ENCODE measurements at places on chromosomes 2 and 18. TPM values are rescaled to one million over a fixed set of nuclear protein-coding genes. Genes with fewer than 3 reads are reported as not detected.

The GATA6 gene
- polyA plus RNA-seq: 10.6 TPM

The GPR35 gene
- 1.9 TPM for polyA plus RNA-seq

The ZNF396 gene
- polyA plus RNA-seq: 6.5 TPM

The LTBP1 gene
- polyA plus RNA-seq: 83.4 TPM

The ZSWIM2 gene
- not detected for polyA plus RNA-seq

DNA sequence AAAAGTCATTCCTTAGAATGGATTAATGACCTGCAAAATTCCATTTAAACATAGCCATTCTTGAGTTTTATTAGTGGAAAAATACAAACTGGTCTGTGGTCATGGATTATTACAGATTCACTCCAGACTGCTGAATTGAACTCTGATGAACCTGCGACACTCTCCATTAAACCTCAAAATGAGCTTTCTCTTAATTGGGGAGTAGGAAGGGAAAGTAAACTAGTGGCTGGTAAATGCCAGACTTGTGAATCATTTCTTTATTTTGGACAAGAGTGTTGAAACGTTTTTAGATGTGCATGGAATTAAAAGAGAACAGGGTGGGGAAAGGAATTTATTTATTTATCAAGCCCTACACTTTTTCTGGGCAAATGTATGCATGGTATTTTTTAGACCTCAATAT lies 321.2 kb upstream of the FANCL start:
- no peak for DNase-seq

- DNase-seq: no peak
Measured at GRCh38 chr2:101718993-101719571, 21.6 kb downstream of the MAP4K4 start.

- no peak for DNase-seq
Measured at GRCh38 chr2:195619590-195619989, 37.4 kb upstream of the SLC39A10 start.

DNA sequence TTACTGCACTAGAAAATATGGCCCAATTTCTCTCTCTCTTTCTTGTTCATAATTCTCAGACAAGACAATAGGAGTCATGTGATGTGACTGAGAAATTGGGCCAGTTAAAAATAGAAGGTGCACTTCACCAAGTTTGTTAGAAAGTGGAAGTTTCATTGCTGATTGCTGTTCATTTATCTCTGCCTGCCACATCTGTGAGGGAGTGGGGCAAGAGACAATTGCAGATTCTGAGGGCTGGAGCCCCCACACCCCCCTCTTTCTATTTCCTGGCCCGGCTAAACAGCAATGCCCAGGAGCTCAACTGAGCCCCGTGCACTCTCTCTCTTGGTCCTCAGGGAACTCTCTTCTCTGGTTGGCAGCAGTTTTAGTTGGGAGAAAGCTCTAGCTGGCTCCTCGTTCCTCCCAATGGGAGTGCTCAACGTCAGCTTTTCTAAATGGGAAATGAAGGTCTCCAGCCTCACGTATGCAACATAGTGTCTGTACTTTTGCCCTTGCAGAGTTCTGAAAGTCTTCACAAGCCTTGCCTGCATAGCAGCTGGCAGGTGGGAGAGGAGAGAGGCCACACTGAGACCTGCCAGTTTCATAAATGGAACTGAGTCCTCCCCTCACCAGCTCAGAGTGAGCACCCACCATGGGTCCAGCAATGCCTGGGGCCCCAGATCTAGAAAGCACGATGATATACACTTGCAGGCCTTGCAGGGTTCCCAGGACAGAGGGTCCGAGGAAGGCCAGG lies 115.7 kb downstream of the MYCN start:
- no peak for DNase-seq

GRCh38 chr2:126909366-126909765 lies 10.7 kb downstream of the TEX51 start:
- DNase-seq: no peak

GRCh38 chr2:146634230-146635097 lies 1210.4 kb upstream of the ACVR2A start:
- no peak for DNase-seq

- DNase-seq: no peak
Measured at GRCh38 chr2:181628590-181629585, 28.0 kb downstream of the CERKL start.

GRCh38 chr2:227103583-227103982 lies 60.4 kb downstream of the COL4A4 start:
- no peak for DNase-seq
